Activated T-cell treated with anti-CD3 and anti-CD28 coated beads, Interleukin-2, amount 50 U/mL, for 72 hours (primary cell): ENCODE measurements at places on chromosomes 16 and 17. TPM values are rescaled to one million over a fixed set of nuclear protein-coding genes. Genes with fewer than 3 reads are reported as not detected.

ASGR2 gene
- total RNA-seq, result not detected

- no peak for DNase-seq
These were observed 15.7 kb downstream of the HYDIN start for GRCh38 chr16:71214746-71215381.

DNA sequence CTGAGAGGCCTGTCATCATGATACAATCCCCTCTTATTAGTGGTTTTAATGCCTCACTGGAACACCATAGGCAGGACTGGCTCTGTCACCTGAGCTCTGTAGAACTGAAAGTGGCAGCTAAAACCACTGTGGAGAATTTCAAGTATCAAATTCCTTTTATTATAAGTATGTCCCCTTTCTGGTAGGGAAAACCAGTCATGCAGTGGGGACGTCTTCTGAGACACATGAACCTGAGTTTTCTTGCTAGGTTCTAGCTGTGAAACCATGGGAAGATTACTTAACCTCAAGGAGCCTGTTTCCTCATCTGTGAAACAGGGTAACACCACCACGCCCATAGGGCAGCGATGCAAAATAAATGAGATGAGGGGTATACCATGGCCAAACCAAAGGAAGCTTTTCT lies 4.7 kb downstream of the VAC14 start:
- DNase-seq, result no peak

- DNase-seq, result no peak
These were observed 24.3 kb upstream of the MGAT5B start for GRCh38 chr17:76843703-76844484.

GRCh38 chr17:43721537-43722268 lies 36.9 kb downstream of the SOST start:
- no peak for DNase-seq

GRCh38 chr17:327296-327695 lies 25.3 kb downstream of the RPH3AL start:
- DNase-seq, result no peak

CPSF4L gene
- total RNA-seq, result not detected

- DNase-seq, result no peak
These were observed 188.9 kb upstream of the KIF2B start for GRCh38 chr17:53633856-53634255.

GRCh38 chr17:8056976-8057625 lies 18.2 kb downstream of the ALOX15B start:
- no peak for DNase-seq

GRCh38 chr16:12760819-12761611 lies 42.7 kb downstream of the CPPED1 start:
- no peak for DNase-seq

ERCC4 gene
- 15.4 TPM for total RNA-seq

DNA sequence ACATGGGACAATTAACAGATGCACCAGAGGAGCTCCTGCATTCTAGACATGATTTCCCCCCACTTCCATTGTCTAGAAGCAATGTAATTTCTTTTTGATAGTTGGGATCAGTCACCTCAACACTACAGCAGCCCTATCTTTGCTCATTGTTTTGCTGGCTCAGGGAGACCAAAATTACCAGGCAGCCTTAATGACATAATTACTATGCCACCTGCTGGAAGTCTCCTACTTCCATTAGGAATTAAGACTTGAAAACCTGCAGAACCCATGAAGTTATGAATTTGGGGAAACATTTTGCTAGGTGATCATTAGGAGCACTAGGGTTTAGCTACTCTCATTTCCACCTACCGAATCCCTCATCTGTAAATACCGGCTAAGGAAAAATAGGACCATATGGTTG lies 312.0 kb upstream of the CA10 start:
- DNase-seq, result no peak

GRCh38 chr16:66332634-66333610 lies 33.6 kb upstream of the CDH5 start:
- no peak for DNase-seq
